ENCODE measurements at places on chromosomes 1 and 21. TPM values are rescaled to one million over a fixed set of nuclear protein-coding genes. Genes with fewer than 3 reads are reported as not detected.

Gene AMY1B
- total RNA-seq = not detected

Gene SFN
- 2.2 TPM for total RNA-seq

- DNase-seq = no peak
Observed at GRCh38 chr1:20284625-20285024, 6.0 kb upstream of the VWA5B1 start.

- no peak for DNase-seq
Observed at GRCh38 chr1:205182930-205183329, 28.6 kb downstream of the DSTYK start.

GRCh38 chr1:3429320-3429719, 25.1 kb upstream of the ARHGEF16 start:
- DNase-seq = no peak

- no peak for DNase-seq
Observed at GRCh38 chr1:104868794-104869193, 1119.1 kb downstream of the AMY1C start.

- no peak for DNase-seq
Observed at GRCh38 chr1:170685166-170685565, 21.2 kb downstream of the PRRX1 start.

GRCh38 chr1:156436141-156437036, 64.2 kb downstream of the MEF2D start:
- no peak for DNase-seq

- no peak for DNase-seq
Observed at GRCh38 chr1:31871703-31872102, 55.9 kb upstream of the SPOCD1 start.

- DNase-seq = no peak
Observed at GRCh38 chr1:208631506-208631905, 387.3 kb upstream of the PLXNA2 start.

DNA sequence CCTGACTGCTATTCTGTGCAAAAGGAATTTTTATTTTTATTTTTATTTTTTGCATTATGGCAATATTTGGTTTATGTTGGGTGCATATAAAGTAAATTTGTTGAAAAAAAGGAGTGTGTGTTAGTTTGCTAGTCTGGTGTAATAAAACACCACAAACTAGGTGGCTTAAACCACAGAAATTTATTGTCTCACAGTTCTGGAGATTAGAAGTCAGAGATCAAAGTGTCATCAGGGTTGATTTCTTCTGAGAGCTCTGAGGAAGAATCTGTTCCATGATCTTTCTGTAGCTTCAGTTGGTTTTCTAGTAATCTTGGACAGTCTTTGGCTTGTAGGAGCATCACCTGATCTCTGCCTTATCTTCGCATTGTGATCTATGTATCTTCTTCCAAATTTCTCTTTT, 6.5 kb downstream of the SLC30A7 start:
- no peak for DNase-seq

DNA sequence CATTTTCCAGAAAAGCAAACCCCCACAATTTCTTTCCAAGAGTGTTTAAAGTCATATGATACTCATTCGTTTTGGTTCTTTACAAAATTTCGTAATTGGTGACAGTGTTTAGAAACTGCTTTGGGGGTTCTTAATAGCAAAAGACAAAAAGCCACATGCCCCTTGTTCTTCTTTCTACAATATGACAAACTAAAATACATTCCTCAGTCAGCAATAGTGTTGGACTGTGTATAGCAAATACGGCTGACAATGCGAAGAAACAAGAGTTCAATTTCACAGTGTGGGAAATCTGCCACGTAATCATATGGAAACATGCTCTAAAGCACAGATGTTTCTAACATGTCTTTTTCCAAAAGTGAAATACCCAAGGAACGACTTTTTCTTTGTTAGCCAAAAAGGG, 7.6 kb upstream of the IFNAR1 start:
- DNase-seq = no peak

DNA sequence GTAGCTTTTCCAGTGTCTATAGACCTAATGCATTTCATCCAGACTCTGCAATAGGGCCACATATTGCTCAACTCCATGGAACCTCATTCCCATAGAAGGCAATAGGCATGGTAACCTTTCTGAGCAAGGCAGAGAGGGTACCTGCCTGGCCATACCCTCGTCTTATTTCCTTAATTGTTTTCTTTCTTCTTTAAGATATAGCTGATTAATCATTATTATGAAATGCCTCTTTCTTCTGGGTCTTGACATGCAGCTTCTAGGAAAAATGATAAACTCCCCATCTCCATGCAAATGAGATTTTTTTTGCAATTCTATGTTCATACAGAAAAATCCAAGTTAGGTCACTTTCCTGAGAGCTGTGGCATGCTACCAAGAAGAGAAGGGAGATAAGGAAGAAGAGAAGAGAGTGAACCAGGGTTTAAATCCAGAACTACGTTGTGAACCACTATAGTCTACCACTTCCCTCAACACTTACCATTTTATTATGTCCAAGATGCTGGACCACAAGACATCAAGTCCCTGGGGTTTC, 33.0 kb upstream of the IL20 start:
- no peak for DNase-seq

DNA sequence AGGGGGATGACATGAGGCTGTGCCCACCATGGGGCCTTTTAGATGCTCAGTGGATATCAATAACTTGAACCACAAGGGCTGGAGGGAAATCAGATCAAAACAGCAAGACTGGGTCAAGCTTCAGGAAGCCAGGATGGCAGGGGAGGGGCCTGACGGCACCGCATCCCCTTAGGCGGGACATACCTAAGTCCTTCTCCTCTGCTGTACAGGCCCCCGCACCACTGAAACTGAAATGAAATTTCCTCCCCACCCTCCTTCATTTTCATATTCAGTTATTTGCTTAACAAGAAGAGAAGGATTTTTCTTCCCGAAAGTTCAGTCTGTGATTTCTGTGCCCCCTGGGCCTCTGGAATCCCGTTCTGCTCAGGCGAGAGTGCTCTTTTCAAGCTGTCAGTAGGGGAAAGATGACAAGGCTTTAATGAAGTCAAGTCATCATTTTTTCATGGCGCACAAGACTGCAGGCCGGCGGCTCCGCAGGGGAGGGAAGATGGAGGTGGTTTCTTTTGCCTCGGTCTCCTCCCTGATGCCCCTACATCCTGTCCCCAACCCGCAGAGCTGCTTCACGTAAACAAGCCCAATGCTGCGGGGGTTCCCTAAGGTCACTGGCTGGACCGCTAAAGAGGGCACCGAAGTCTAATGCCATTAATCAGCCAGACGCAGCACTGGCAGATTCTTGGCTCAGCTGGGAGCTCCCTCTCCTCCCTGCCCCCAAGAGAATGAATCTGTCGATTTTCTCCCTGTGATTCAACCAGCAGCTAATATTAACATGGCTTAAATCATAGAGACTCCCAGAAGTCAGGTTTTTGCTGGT, 264.8 kb downstream of the C1orf94 start:
- no peak for DNase-seq

Gene BTBD8
- 7.5 TPM for total RNA-seq

GRCh38 chr1:93565496-93566206, 116.0 kb downstream of the BCAR3 start:
- DNase-seq = no peak

Gene KLHL17
- 5.4 TPM for total RNA-seq

Gene FLG2
- not detected for total RNA-seq

Gene AMY2B
- total RNA-seq = 50.1 TPM

- no peak for DNase-seq
Observed at GRCh38 chr1:46675549-46676314, 4.1 kb downstream of the TEX38 start.

DNA sequence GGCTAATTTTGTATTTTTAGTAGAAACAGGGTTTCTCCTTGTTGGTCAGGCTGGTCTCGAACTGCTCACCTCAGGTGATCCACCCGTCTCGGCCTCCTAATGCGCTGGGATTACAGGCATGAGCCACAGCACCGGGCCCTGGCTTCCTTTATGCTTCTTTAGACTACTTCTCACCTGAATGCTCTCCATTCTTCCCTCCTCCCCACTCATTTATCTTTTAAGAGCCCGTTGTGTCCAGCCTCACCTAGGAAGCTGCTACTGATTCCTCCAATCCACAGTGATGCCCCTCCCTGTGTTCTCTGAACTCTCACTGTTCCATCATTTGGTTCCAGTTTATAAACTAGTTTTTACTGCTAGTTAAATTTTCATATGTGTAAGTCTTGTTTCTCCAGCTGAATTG, 44.9 kb upstream of the NR5A2 start:
- DNase-seq = no peak

GRCh38 chr1:117587499-117588356, 18.1 kb upstream of the TENT5C start:
- DNase-seq = peak; percentile 50

DNA sequence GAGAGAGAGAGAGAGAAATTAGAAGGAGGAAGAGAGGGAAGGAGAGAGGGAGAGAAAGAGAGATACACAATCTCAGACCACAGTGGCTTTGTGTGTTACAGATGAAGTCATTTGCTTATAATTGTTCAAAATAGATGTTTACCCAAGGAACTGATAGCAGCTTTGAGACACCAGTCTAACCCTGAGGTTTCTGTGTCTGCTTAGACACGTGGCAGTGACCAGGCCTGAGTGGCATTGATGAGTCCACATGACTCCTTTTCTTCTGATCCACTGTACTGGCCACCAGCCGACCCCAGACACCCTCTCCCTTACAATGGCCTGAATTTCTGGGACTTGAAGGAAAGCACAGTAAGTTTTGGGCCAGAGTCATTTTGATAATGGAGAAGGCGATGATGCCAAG, 104.9 kb downstream of the DUSP10 start:
- no peak for DNase-seq

DNA sequence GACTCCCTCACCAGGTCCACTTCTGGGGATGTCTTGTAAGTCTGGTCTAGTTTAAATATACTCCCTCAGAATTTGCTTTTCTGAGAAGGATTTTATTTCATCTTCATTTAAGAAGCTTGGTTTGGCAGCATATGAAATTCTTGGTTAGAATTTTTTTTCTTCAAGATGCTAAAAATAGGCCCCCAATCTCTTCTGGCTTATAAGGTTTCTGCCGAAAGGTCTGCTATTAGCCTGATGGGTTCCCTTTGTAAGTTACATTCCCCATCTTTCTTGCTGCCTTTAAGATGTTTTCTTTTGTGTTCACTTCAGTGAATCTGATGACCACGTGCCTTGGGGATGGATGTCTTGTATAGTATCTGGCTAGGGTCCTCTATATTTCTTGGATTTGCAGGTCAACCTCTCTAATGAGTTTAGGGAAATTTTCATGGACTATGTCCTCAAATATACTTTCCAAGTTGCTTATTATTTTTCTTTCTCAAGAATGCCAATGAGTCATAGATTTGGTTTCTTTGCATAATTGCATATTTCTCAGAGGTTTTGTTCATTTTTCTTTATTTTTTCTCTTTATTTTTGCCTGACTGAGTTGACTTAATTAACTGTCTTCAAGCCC, 19.4 kb downstream of the TCP10L start:
- no peak for DNase-seq

- DNase-seq = no peak
Observed at GRCh38 chr1:109113590-109114341, at the start of gene ELAPOR1. Gene ELAPOR1 (plus strand): TSS chr1:109114115. CDS start chr1:109114184, 69 bp downstream.

Gene ASCL5
- not detected for total RNA-seq

DNA sequence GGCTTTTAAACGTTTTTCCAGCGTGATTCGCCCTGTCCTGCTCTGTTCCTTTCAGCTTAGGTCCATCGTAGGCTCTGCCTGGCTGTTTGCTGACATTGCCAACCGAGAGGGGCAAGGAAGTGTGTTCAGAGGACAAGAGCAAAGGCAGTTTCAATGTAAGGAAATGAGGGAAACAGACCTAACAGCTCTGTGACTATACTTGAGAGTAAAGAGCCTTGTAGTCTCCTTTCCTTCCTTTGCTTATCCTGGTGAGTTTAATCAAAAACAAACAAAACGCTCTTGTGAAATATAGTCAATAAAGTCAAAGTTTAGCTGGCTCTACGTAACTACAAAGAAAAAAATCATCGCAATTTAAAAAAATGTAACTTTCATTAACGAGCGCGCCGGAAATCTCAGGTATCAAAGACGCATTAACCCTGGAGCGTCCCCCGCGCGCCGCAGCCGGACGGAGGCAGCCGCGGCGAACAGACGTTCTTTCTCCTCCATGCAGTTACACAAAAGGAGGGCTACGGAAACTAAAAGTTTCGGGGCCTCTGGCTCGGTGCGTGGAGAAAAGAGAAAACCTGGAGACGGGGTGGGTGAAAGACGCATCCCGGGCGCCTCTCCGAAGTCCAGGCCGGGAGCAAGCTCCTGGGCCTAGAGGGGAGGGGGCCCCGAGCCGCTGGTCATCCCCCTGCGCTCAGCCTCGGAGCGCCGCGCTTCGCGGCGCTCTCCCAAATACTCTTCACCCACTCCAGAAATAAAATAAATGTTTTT, 617 bp upstream of the ADGRL2 start:
- DNase-seq = peak; percentile 85

DNA sequence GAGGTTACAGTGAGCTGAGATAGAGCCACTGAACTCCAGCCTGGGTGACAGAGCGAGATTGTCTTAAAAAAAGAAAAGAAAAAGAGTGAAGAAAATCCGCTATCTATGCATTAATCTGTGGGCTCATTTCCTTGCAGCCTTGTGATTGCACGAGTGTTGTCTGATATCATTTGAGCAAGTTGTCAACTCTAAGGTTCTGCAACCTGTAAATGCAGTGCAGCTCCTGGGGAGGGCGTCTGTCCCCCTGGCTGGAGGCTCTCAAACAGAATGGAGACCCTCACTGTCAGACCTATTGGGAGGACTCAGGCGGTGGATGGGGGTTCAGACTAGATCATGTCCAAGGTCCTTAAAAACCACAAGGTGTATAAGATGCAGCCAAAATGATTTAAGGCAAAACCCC, 6.2 kb downstream of the CORT start:
- no peak for DNase-seq

Gene SPATA45
- total RNA-seq = not detected

GRCh38 chr1:26740023-26740634, 44.3 kb downstream of the ARID1A start:
- no peak for DNase-seq

DNA sequence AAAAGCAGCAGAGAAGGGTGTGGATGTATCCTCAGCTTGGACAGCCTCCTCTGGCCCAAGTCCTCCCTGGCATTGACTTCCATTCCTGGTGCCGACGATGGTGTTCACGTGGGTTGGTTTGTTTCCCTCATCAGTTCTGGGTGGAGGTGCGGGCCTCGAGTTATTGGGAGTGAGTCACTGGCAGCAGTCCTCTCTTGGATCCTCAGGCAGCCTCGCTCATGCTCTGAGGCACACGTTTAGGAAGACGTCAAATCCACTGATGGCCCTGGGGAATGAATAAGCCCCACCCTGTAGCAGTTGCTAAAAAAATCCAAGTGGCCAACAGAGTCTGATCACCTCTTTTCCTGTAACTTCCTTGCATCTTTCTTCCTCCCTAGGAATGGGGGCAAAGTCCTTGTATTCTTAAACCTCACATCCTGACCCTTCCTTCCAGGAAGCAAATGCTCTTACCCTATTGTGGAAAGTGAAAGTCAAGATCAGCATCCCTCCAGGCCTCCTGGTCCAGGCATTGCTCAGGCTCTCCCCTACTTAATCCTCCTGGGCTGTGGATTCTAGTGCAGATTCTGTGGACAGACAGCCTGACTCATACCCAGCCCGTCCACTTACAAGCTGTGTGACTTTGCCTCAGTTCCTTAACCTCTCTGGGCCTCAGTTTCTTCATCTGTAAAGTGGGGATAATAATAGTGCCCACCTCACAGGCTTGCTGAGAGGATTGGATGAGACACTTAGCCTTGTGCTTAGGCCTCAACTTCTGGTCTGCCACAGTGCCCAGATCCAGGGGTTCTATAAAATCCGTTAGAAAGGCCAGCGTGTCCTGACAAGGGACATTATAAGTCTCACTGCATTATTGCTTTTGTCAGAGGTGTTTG, 111.1 kb downstream of the TLR5 start:
- peak; percentile 88 for DNase-seq

Measured in sigmoid colon (tissue), 7 donors.